ENCODE measurements at places on chromosomes 5 and 9.

DNA sequence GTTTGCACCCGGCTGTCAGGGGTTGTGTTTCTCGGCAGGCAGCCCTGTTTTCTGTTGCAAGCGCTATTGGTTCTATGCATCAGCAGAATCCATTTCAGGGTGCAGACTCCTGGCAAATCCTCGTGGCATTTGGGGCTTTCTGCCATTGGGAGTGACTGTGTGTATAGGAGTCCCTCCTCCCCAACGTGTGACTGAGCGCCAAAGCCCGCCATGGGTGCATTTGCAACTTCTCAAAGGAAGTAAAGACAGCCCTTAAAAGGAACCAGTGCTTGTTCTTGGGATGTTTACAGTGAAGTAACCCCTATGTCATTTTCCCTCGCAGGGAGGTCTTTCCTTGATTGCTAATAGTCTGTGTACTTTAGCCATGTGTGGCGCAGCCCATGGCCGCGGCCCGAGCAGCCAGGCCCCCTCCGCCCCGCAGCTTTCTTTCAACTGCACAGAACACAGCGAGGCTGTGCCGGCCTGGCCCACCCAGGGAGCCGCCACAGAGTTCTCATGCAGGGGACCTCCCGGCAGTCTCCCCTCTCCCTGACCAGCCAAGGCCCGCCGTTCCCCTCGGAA lies 175.6 kb downstream of the HSD17B3 start:
- DNase-seq, result no peak

DNA sequence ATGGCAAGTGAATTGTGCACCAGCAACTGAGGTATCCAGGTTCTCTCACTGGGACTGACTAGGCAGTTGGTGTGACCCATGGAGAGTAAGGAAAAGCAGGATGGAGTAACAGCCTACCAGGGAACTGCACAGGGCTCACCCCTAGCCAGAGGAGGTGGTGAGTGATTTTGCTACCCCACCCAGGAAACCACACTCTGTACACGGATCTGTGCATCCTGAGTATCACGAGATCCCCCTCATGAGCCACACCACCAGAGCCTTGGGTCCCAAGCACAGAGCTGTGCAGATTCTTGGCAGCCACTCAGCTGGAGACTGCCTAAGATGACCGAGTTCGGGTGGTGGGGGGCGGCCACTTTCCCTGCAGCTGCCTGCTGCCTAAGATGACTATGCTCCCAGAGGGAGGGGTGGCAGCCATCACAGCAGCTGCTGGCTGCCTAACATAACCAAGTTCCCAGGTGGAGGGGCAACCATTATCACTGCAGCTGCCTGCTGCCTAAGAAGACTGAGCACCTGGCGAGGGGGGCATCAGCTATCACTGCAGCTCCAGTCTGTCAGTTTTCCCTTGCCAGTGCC lies 48.4 kb upstream of the EFNA5 start:
- DNase-seq, result no peak

DNA sequence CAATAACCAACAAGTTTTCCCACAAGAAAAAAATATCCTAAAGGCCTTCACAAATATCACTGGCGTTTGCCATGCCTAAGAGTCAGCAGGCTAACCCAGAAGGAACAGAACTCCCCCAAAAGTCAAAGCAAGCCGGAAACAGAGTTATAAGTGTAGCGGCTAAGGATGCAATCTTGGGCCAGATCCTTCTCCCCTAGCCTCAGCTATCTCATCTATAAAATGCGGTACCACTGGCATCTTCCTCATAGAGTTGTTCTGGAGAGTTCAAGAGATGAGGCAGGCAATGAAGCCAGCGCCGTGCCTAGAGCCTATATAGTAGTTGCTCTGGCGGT lies 632 bp downstream of the DPM2 start:
- no peak for DNase-seq

- no peak for DNase-seq
Measured at GRCh38 chr5:80631278-80632259, 22.9 kb upstream of the MSH3 start.

- no peak for DNase-seq
Measured at GRCh38 chr9:108133101-108133500, 643.5 kb upstream of the KLF4 start.

DNA sequence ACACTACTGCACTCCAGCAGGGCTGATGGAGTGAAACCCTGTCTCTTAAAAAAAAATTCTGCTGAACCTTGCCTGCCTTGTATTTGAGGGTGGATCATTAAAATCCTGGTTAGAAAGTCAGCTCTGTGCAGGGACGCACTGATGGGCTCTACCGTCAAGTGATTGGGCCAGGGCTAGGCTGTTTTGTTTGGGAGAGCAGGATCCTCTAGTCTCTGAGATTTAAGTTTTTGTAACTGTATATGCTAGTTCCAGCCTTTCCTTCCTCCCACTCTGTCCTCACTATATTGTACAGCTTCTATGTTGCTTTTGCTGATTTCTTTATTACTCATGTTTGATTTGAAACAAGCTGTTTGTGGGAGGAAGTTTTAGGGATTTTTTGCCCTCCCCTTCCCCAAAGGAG lies 11.5 kb downstream of the DDX4 start:
- no peak for DNase-seq

GRCh38 chr5:59157068-59157467 lies 574.2 kb downstream of the RAB3C start:
- DNase-seq, result no peak

DNA sequence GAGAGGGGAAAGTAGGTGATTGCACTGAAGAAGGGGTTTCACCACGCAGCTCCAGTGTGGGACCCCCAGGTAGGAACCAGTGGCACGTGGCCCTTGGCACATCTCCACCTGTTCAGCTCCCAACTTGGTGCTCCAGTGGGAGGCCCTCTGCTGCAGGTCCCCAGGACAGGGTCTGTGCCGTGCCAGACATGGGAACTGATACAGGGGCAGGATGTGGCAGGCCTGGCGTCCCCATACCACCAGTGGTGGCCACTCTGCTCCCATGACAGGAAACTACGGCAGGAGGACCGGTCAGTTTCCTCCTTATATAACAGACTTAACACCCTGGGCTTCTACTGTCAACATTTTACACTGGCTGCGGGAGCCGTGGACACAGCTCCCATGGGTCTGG lies 67.3 kb downstream of the PSMB7 start:
- DNase-seq, result no peak

GRCh38 chr9:22244139-22245011 lies 202.2 kb upstream of the DMRTA1 start:
- peak; percentile 69 for DNase-seq

DNA sequence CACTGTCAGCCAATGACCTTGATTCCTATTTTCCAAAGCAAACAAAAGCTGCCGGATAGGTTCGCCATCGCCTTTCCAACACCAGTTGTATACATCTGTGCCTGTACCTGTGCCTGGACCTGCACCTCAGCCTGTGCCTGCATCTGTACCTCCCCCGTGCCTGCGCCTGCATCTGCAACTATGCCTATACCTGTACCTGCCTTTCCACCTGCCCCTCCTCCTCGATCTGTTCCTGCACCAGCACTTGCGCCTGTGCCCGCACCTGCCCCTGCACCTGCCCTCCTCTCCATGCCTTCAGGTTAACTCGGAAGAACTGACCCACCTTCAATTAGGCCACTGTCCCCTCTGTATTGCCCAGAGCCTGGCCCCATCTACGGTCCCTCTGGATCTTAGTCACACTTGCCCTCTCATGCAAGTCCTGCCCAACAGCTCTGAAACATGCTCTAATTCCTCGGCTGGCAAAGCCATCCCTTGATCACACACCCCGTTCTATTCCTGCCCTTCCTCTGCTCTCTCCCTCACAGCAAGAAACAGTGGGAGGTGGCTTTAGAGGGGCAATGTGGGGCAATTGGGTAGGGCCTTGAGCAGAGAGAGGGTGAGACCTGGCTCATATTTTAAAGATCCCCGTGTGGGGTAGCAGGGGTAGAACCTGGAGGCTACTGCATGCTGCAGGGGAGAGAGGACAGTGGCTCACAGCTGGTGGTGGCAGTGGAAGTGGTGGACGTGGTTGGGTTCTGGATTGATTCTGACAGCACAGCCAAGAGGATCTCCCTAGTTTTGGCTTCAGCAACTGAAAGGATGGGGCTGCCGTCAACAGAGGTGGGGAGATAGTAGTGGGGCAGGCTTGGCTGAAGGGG lies 59.6 kb upstream of the PHYKPL start:
- DNase-seq, result no peak

GRCh38 chr5:72847439-72847838 lies 31.0 kb downstream of the TNPO1 start:
- no peak for DNase-seq

DNA sequence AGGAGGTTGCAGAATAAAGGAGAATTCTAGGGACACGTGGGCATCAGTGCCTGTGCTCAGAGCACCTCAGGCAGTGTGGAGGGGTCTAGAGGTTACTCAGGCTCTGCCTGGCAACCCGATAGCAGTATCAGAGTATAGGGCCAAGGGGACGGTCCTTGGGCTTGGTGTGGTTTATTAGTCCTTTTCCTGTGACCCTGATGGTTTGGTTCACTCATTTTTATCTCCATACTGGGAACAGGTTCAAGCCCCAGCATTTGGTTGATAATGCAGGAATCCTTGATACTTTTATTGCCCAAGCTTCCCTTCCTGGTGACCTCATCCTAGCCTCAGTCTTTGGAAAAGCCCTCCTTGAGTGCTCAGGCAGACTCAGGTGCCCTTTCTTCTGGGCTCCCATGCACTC lies 35.5 kb downstream of the FXN start:
- no peak for DNase-seq

DNA sequence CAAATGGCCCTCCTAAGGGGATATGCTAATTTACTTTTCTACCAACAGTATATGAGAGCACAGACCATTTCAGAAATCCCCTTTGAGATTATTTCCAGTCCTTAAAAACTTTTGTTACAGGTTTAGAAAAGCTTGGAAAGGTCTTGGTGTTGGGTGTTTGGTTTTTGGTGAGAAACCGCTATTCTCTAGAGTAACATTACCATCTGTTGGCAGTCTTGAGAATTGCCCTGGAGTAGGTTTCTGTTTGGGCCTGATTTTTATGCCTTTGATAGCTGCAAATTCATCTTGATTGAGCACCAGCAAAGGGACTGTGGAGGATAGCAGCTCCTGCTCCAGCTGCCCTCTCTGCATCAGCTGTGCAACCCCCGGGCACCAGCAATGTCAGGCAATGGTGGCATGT lies 8.0 kb downstream of the NUDT2 start:
- DNase-seq, result peak; percentile 27

DNA sequence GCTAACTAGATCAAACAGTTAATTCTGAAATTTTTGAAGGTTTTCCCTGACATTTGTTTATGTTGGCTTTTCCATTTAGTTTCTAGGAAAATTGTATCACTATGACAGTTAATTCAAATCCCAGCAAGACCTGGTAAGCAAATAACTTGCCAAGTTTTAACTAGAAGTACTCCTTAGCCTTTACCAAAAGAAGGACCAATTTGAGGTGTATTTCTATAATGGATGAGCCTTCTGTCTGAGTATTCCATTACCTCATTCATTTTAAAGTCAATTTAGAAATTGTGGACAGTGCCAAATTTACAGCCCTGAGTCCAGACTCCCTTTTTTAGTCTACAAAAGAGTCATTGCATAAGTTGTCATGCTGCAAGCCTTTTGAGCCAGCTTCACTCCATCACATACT lies 687.6 kb downstream of the CETN3 start:
- DNase-seq, result no peak

DNA sequence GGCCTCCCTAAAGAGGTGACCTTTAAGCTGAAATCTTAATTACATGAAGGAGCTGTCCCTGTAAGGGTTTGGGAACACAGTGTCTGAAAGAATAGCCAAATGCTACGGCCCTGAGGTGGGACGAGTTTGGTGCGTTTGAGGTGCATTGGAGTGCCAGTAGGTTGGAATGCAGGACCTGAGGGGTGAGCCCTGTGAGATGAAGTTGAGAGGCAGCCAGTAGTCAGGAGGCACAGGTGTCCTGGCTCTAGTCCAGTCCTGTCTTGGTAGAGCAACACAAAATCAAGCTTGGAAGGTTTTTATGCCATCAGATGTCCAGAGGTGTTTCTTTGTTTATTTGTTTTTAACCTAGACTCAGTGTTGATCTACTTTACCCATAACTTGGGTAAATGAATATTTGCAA lies 108.5 kb downstream of the ARHGAP26 start:
- no peak for DNase-seq

- no peak for DNase-seq
Measured at GRCh38 chr5:147485046-147485445, 24.8 kb downstream of the DPYSL3 start.

GRCh38 chr5:67511911-67512310 lies 315.3 kb upstream of the CD180 start:
- no peak for DNase-seq

- DNase-seq, result no peak
Measured at GRCh38 chr9:93026640-93027039, 31.9 kb upstream of the SUSD3 start.

- DNase-seq, result no peak
Measured at GRCh38 chr5:33690374-33691135, 201.2 kb downstream of the ADAMTS12 start.

Data from mesendoderm (in vitro differentiated cells).